NCI-H1105 (cell line): ENCODE measurements at places on chromosomes 2 and 18.
A peak's percentile ranks its signal among the peaks of the same experiment; 100 is the strongest.

- DNase-seq = no peak
Measured at GRCh38 chr2:66583881-66584280, 149.0 kb downstream of the MEIS1 start.

GRCh38 chr2:232341061-232341738, 37.4 kb upstream of the ALPP start:
- DNase-seq = no peak

DNA sequence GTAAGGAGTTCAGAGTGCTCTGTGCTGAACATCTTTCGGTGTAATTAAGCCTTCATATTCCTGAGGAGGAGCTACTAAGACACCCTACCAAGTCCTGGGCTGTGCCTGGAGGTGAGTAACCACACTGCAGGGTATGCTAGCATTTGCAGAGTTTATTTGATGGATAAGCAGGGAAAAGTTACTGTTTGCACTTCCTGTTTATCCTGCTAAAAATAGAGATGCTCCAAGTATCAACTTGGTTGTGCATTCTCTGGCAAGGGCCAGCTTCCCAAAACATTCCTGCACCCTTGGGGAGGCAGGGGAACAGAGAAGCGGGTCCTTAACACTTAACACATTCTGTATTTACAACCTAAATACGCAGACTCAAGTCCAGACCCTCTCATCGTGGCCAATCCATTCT, 49.8 kb downstream of the PARD6G start:
- DNase-seq = no peak

- no peak for DNase-seq
Measured at GRCh38 chr2:18525852-18526251, 34.6 kb downstream of the RDH14 start.

DNA sequence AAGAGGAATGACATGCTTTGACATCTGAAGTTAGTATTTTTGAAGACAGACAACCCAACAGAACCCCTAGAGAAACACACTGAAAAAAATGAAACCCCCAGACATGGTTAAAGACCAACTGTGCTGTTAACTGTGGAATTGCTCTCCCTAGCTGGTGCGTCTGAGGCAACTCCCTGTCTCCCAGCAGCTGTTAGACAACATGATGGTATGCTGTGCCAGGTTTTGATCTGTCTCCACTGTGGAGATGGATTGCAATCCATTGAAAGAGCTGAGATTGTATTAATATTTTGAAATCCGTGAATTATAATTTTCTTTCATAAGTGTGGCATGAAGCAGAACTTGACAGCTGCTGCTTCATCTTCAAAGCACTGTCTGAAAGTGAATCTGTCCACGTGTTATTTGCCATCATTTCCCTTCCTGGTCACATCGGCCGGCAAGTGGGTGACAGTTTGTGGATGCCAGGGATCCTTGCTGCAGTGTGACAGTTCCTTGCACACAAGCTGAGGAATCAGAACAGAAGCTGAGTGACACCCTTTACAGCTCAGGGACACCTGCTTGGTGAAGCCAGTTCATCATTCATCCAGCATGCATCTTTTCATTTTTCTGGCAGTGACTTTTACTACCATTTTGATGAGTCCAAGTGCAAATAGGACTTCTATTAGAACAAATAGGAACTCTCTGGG, 58.2 kb upstream of the ACSL3 start:
- DNase-seq = no peak

GRCh38 chr2:177604271-177605065, 211.9 kb downstream of the AGPS start:
- DNase-seq = no peak

DNA sequence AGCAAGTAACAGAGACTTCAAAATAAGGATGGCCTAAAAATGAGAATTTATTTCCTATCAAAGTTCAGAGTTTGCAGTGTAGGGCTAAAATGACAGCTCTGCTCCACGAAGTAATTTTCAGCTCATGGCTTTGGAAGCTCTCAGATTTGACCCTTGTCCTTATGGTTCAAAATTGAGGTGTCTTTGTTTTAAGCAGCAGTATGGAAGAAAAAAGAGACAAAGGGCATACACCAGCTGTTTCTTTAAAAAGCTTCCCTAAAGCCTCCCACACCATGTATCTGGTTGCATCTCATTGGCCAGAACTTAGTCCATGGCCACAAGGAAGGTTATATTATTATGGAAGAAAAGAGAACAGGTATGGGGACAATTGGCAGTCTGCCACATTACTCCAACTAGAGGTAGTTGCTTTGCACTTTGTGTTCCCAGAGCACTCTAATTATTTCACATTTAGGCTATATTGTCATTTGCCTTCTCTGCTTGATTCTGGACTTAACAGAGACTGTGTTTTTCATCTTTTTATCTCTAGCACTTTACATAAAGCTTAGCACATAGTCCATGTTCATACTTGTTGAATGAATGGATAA, 180.4 kb downstream of the MCFD2 start:
- peak; percentile 57 for DNase-seq

GRCh38 chr2:216056739-216057138, 24.9 kb downstream of the PECR start:
- DNase-seq = no peak

GRCh38 chr18:68962623-68963022, 164.7 kb downstream of the CCDC102B start:
- no peak for DNase-seq

DNA sequence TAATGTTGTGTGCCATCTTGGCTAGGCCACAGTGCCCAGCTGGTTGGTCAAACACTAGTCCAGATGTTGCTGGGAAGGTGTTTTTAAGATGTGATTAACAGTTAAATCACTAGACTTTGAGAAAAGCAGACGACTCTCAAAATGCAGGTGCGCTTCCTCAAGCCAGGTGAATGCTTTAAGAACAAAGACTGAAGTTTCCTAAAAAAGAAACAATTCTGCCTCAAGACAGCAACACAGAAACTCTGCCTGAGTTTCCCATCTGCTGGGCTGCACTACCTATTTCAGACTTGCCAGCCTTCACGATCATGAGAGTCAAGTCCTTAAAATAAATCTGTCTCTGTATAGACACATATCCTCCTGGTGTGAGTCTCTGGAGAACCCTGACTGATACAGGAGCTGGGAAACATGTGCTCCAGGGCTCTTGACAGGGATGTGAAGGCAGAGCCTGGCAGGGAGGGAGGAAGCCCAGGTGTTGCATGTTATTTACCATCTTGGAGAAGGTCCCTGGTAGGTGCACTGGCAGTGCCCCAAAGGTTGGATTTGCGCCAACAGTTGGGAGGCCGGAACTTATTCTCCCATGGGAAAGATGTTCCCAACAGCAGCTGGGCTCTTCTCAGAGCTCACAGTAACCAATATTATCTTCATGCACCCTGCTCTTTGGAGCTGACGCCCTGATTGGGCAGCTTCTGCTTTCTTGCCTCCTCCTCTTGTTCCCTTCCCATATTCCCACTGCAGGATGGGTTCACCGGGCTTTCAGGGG, 43.9 kb downstream of the ST6GAL2 start:
- DNase-seq = peak; percentile 95

DNA sequence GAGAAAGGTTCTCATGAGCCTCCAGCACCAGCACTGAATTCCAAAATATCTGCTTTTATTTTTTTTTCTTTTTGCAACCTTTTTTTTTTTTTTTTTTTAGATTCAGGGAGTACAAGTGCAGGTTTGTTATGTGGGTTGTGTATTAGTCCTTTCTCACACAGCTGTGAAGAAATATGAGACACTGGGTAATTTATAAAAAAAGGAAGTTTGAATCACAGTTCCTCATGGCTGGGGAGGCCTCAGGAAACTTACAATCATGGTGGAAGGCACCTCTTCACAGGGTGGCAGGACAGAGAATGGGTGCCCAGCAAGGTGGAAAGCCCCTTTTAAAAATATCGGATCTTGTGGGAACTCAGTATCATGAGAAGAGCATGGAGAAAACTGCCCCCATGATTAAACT, 7.9 kb upstream of the TMX3 start:
- DNase-seq = no peak

DNA sequence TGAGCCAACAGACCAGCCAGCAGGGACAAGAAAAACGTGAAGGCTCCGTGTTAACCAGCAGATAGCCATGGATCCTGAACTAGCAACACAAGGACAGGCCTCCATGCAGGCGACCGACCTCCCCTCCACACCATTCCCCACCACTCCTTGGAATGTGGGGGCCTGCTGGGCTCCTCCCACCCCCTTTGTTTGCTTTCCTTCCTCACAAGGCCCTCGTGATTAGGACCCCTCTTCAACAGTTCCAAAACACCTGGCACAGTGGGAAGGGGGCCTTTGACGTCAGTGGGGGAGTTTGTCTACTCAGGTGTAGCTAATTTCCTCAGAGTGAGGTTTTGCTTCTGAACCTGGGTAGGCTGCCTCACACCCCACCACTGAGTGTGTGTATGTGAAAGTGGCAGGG, 37.8 kb downstream of the SLC14A2 start:
- no peak for DNase-seq

GRCh38 chr2:10080536-10081304, 509 bp upstream of the CYS1 start:
- no peak for DNase-seq

- no peak for DNase-seq
Measured at GRCh38 chr2:135047300-135047699, at the start of gene MAP3K19. Gene MAP3K19, minus strand, starts transcription at chr2:135047447. Its CDS starts 22,800 bp downstream, at chr2:135024647.

- no peak for DNase-seq
Measured at GRCh38 chr18:26134107-26134506, 438 bp downstream of the PSMA8 start.

- DNase-seq = no peak
Measured at GRCh38 chr2:7829241-7829640, 852.6 kb upstream of the ID2 start.

DNA sequence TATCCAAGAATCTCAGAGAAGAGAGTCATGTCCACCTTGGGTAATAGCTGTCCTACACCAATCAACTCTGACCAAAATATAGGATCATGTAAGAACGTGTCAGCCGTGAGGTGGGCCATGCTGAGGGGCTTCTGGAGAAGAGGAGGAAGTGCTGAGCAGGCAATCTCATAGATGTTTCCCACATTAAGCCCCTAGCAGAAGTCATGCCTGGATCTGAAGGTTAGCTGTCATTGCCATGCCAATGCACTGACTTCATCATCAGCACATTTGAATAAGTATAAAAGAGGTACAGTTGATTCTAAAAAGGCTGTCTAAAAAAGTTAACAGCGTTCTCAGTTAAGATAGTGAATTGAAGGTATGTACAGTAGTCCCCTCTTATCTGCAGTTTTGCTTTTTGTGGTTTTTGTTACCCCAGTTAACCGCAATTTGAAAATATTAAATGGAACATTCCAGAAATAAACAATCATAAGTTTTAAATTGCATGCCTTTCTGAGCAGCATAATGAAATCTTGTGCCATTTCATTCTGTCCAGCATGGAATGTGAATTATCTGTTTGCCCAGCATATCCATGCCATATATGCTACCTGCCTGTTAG, 67.2 kb upstream of the TMEM17 start:
- DNase-seq = no peak

- no peak for DNase-seq
Measured at GRCh38 chr2:100029460-100029859, 112.9 kb downstream of the AFF3 start.

DNA sequence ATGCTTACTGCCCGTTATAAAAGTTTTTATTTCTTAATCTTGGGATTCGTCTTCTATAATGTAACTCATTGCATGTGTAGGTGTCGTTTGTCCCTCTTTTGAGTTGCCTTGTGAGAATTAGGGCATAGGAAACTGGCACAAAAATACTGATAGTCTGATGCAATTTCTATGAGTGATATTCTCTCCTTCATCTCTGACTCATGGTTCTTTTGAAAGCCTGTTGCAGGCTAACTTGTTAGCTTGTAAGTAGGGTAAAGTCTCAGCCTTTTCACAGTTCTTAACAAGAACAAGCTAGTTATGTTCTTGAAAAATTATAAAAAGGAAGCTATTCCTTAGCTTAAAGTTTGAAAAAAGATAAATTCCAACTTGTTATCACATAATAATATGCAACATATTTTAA, 1085.4 kb upstream of the NRXN1 start:
- DNase-seq = no peak

DNA sequence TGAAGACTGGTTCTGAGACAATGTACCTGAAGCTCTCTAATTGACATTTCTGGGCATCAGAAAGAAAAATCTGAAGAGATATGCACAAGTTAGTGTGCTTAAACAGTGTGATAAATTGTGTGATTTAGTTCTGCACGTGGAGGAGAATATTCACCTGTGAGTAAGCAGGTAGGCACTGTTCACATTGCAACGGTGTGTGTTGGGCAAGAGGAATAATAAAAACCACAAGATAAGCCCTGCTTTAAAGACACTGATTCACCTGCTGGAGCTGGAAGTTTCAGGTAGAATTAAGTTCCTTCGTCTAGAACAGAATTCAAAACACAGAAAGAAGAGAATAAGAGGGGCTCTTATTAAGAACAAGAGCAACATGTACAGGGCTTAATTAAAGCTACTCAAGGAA, 864.3 kb upstream of the SOX11 start:
- no peak for DNase-seq

DNA sequence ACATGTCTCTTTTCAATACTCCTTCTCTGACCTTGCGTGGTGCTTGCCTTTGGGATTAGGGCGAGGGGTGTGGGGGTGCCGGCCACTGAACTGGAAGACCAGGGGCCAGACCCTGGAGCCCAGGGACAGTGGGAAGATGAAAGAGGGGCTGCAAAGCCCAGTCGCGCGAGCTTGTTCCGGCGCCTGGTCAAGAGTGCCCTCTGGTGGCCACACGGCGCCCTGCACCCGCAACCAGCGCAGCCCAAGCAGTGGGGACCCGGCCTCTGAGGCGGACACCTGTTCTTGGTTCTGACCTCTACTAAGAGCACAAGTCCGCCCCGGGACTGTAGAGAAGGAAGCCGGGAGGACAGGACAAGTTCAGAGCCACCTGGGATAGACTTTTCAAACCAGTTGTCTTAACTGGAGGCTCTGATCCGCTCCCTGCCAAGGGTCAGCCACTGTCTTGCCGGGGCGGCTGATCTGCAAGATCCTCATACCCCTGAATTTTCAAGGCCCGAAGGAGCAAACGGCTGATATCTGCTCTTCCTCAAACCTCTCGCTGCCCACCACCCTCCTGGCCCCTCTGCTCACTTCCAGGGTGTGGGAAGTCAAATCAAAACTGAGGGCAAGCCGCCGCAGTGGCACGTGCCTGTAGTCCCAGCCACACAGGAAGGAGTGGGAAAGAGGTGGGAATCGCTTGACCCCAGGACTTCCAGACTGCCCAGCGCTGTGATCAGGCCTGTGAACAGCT, 14.9 kb upstream of the MSH6 start:
- DNase-seq = peak; percentile 24

DNA sequence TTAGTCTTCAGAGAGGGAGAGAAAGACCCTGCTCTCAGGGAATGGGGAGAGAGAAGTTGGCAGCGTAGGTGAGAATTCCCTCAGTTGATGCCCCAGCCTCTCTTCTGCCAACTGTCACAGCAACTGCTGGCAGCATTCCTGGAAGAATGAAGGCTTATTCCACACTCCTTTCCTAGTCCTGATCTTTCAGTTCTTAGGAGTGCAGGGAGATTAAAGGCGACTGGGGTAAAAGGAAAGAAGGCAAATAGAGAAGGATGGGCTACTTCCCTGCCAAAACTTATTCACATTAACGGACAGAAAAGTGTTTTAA, 65.9 kb upstream of the ACAA2 start:
- no peak for DNase-seq

- DNase-seq = no peak
Measured at GRCh38 chr18:68494802-68495581, 219.9 kb downstream of the TMX3 start.
